ENCODE measurements at places on chromosomes 2 and 18.

- DNase-seq: no peak
Measured at GRCh38 chr2:240448387-240449274, 13.2 kb downstream of the GPC1 start.

- no peak for DNase-seq
Measured at GRCh38 chr2:88192613-88193012, 22.5 kb downstream of the THNSL2 start.

DNA sequence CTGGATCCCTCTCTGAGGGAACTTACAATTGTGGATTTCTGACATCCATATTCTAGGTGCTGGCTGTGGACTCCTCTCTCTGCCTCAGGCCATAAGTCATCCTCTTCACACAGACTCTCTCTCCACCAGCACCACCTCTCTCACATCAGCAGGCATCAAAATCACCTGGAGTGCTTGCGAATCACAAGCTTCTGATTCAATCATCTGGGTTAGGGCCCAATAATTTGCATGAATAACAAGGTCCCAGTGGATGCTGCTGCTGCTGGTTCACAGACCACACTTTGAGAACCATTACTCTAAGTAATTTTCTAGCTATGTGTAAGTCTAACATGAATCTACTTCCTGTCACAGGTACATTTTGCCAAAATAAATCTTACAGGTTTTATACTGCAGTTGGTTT is 214.9 kb downstream of the DSEL start:
- DNase-seq: no peak

DNA sequence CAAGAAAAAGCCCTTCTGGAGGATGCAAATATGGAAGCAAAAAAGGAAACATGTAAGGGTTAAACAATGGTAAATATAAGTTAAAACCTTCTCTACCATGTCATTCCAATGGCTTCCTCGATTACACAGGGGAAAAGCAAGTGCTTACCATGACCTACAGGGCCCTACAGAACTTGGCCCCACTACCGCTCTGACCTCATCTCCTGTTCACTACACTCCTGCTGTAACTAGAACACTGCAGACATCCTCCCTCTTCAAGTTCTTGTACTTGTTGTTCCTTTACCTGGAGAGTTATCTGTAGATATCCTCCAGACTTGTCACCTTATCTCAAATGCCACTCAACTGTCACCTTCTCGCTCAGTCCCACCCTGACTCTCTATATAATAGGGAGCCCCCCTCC is 194.6 kb downstream of the L3MBTL4 start:
- no peak for DNase-seq

- no peak for DNase-seq
Measured at GRCh38 chr18:32454593-32454992, 16.1 kb downstream of the GAREM1 start.

GRCh38 chr2:68200157-68200787 is 42.6 kb downstream of the PNO1 start:
- DNase-seq: no peak

GRCh38 chr2:208879666-208880065 is 473.1 kb downstream of the PTH2R start:
- DNase-seq: no peak

- DNase-seq: no peak
Measured at GRCh38 chr2:142561656-142562055, 315.8 kb upstream of the KYNU start.

DNA sequence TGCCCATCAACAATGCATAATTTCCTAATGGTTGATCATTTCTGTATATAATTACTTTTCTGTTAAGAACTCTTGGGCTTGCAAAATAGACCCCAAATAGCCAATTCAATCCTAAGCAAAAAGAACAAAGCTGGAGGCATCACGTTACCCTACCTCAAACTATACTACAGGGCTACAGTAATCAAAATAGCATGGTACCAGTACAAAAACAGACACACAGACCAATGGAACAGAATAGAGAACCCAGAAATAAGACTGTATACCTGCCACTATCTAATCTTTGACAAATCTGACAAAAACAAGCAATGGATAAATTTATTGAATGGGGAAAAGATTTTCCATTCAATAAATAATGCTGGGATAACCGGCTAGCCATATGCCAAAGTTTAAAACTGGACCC is 78.8 kb downstream of the NR4A2 start:
- no peak for DNase-seq

DNA sequence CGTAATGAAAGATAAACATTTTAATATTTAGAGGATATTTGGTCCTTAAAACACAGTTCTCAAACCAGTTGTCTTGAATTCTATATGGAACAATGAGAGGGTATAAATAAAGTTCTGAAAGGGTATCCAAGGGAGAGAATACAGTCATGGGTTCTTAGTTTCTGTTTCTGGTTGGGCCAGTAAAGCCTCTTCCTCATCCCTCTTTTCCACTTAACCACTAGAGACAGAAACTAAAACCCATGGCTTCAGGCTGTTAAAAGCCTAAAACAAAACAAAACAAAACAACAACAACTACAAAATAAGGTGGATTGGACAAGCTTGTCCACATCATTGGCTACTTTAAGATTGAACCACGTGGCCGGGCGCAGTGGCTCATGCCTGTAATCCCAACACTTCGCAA is 18.8 kb downstream of the COQ10B start:
- DNase-seq: no peak

GRCh38 chr2:98664323-98664722 is 55.9 kb downstream of the UNC50 start:
- DNase-seq: no peak

GRCh38 chr2:2146969-2147900 is 183.8 kb downstream of the MYT1L start:
- DNase-seq: no peak

DNA sequence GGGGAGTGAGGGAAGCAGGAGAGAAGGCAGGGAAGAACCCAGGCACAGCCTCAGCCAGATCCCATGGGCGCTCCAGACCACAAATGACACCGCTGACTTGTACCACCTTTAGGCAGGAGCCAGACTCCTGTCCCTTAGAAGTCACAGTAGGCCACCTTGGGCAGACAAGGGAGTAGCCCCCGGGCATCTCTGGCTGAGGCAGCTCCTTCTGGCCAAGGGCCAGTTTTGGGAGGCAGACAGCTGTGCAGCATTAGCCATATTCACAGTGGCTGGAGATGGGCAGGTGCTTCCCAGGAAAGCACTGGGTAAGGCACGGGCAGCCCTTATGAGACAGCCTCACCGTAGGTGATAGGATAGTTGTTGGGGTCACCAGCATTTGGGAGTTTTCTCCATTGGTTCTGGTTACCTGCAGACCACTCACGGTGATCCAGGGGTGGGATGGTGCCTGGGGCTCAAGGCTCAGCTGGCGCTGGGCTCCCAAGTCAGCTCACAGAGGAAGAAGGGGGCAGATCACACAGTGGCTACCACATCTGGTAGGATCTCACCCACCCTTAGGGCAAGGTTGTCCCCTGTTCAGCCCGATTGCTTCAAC is 2.1 kb downstream of the ASTL start:
- no peak for DNase-seq

- no peak for DNase-seq
Measured at GRCh38 chr2:147698166-147698565, 146.7 kb upstream of the ACVR2A start.

GRCh38 chr2:222025881-222026271 is 272.9 kb downstream of the PAX3 start:
- DNase-seq: no peak

GRCh38 chr2:150357770-150358467 is 129.5 kb downstream of the RND3 start:
- no peak for DNase-seq

GRCh38 chr18:2906704-2907549 is 60.1 kb downstream of the EMILIN2 start:
- peak; percentile 19 for DNase-seq

GRCh38 chr2:127527001-127527804 is 914 bp upstream of the IWS1 start:
- no peak for DNase-seq

DNA sequence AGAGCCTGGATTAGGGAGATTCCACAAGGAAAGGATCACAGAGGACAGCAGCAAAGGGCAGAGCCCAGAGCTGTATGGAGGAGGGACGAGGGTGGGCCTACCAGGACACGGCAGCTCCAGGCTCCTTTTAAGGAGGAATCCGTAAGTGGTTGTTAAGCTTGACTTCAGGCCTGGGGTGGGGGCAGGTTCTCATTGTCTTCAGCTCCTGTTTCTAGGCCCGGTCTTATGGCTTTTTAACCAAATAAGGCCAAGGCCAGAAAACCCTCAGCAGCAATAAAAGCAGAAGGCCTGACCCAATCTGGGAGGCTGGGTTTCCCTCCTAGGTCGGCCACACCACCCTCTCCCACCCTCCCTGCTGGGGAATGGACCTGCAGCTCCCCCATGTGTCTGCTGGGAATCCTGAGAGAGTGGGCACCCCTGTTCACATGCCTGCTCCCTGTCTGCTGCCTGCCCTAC is 111.2 kb downstream of the PLB1 start:
- no peak for DNase-seq

- DNase-seq: no peak
Measured at GRCh38 chr2:176136374-176137251, 7.1 kb downstream of the HOXD8 start.
